ENCODE measurements at places on chromosomes 16 and 17. TPM values are rescaled to one million over a fixed set of nuclear protein-coding genes. Genes with fewer than 3 reads are reported as not detected.

- peak; percentile 63 for DNase-seq
- peaks cover 25% of the 10 kb centered on the region for H3K36me3 ChIP-seq
- no peak overlapping the region for H3K27ac ChIP-seq
- H3K4me3 ChIP-seq: no peak overlapping the region
- peaks cover 15% of the 10 kb centered on the region for H3K27me3 ChIP-seq
These were observed 96.3 kb downstream of the NDEL1 start for GRCh38 chr17:8532021-8532420.

GRCh38 chr17:68482576-68483041 is 25.3 kb upstream of the WIPI1 start:
- H3K4me3 ChIP-seq: no peak overlapping the region
- no peaks in the 10 kb centered on the region for H3K4me1 ChIP-seq
- no peaks in the 10 kb centered on the region for H3K27me3 ChIP-seq
- no peaks in the 10 kb centered on the region for H3K36me3 ChIP-seq

DNA sequence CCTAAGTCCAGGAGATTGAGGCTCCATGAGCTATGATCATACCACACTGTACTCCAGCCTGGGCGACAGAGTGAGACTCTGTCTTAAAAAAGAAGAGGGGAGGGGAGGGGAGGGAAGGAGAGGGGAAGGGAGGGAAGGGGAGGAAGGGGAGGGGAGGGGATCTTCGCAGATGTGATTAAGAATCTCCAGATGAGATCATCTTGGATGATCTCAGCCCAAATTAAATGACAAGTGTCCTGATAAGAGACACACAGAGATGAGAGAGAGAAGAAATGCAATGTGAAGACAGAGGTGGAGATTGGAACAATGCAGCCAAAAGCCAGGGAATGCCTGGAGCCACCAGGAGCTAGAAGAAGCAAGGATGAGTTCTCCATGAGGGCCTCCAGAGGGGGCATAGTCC is 70.1 kb downstream of the EMP2 start:
- no peak for DNase-seq
- peaks cover 16% of the 10 kb centered on the region for H3K4me1 ChIP-seq

- H3K36me3 ChIP-seq: no peaks in the 10 kb centered on the region
- H3K4me1 ChIP-seq: peaks cover 19% of the 10 kb centered on the region
- H3K27me3 ChIP-seq: no peaks in the 10 kb centered on the region
- H3K4me3 ChIP-seq: peak overlapping the region; percentile 93
These were observed 1.0 kb upstream of the RHOT1 start for GRCh38 chr17:32141258-32141657.

GRCh38 chr17:8122422-8122923 is 1.4 kb downstream of the HES7 start:
- no peak overlapping the region for H3K27ac ChIP-seq
- H3K36me3 ChIP-seq: no peaks in the 10 kb centered on the region
- H3K27me3 ChIP-seq: peaks cover 54% of the 10 kb centered on the region
- DNase-seq: no peak
- H3K4me1 ChIP-seq: peaks cover 85% of the 10 kb centered on the region
- H3K4me3 ChIP-seq: peak overlapping the region; percentile 48

- no peaks in the 10 kb centered on the region for H3K36me3 ChIP-seq
- peak; percentile 85 for DNase-seq
- no peak overlapping the region for H3K27ac ChIP-seq
- no peaks in the 10 kb centered on the region for H3K27me3 ChIP-seq
- H3K4me1 ChIP-seq: no peaks in the 10 kb centered on the region
These were observed 48.2 kb upstream of the MEIOC start for GRCh38 chr17:44607836-44608690.

DNA sequence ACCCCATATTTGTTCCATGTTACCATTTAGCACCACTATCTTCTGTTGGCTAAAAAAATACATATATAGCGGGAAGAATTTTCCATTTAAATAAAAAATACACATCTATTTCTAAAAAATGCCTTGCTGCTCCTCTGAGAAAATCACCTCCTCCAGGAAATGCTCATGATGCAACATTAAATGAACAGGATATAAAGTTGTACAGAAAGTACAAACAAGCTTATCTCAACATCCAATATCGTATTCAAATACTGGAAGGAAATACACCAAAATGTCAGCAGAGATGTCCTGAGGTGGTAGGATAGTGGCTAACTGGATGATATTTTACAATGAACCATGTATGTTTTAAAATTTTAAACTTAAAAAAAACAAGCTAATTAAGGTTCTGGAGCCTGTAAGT is 21.3 kb downstream of the GNA13 start:
- H3K27ac ChIP-seq: no peak overlapping the region
- H3K27me3 ChIP-seq: no peaks in the 10 kb centered on the region

DNA sequence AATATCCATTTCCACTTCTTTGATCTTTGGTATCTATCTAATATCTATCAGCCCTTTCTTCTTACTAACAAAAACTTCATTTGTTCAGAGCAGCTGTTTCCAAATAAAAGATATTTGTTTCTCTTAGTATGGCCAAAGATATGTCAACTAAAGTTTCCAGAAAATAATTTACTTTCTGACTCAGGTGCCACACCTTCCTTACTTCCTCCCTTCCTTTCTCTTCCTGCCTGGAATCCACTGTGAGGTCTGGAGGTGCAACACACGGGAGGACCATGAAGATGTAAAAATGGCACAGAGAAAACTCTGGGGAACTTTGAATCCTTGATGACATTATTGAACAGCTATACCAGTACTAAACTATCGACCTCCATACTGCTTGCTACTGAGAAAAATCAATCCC is 14.0 kb downstream of the MED13 start:
- H3K4me3 ChIP-seq: no peak overlapping the region
- H3K36me3 ChIP-seq: peaks cover 80% of the 10 kb centered on the region
- H3K27ac ChIP-seq: no peak overlapping the region
- H3K4me1 ChIP-seq: peaks cover 7% of the 10 kb centered on the region
- no peak for DNase-seq
- H3K27me3 ChIP-seq: no peaks in the 10 kb centered on the region

DNA sequence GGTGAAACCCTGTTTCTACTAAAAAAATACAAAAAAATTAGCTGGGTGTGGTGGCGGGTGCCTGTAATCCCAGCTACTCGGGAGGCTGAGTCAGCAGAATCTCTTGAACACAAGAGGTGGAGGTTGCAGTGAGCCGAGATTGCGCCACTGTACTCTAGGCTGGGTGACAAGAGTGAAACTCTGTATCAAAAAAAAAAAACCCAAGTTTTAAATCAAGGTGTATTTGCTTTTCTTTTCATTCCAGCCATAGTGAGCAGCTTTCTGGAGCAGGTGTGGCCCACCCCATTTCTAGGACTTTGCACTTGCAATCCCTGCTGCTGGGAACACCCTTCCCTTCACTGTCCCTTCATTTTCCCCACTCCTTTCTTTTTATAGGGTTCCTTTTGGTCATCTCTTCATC is 28.8 kb downstream of the TMEM238L start:
- peak overlapping the region; percentile 18 for H3K27ac ChIP-seq
- H3K27me3 ChIP-seq: no peaks in the 10 kb centered on the region
- no peaks in the 10 kb centered on the region for H3K36me3 ChIP-seq
- H3K4me1 ChIP-seq: peaks cover 7% of the 10 kb centered on the region

DNA sequence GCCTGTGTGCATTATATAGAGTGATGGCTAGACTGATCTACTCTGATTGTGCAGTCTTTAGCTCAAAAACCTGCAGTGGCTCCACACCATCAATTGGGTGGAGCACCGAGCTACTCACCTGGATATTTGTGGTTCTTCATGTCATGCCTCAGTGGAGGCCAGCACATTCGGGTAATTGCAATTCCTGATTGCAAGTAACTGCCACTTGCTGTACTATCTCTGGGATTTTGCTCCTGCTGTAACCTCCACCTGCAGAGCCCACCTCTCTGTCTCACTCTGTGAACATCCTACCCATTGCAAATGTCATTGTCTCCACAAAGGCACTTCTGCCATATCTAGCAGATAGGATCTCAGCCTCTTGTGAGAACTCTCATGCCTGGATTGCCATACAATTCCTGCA is 1.7 kb upstream of the CCL1 start:
- no peak overlapping the region for H3K4me3 ChIP-seq
- no peaks in the 10 kb centered on the region for H3K36me3 ChIP-seq
- H3K27ac ChIP-seq: no peak overlapping the region
- no peak for DNase-seq
- H3K4me1 ChIP-seq: no peaks in the 10 kb centered on the region
- no peaks in the 10 kb centered on the region for H3K27me3 ChIP-seq

DNA sequence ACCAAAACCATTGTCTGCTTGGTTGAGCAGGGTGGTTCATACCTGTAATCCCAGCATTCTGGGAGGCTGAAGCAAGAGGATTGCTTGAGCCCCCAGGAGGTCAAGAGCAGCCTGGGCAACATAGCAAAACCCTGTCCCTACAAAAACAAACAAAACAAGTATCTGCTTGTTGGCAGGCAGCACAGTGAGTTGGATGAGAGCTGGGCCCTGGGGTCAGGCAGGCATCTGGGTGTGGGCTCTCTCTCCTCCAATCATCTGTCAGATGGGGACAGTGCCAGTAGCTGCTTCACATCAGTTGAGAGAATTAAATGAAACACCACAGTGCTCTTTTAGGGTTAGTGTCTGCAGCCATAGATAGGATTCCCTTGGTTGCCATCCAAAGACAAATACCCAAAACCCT is 5.8 kb downstream of the ARMC7 start:
- H3K36me3 ChIP-seq: peaks cover 20% of the 10 kb centered on the region
- DNase-seq: no peak
- H3K27ac ChIP-seq: no peak overlapping the region
- H3K4me3 ChIP-seq: no peak overlapping the region
- H3K4me1 ChIP-seq: peaks cover 21% of the 10 kb centered on the region
- no peaks in the 10 kb centered on the region for H3K27me3 ChIP-seq

- DNase-seq: no peak
- H3K4me3 ChIP-seq: no peak overlapping the region
- H3K27me3 ChIP-seq: no peaks in the 10 kb centered on the region
- no peak overlapping the region for H3K27ac ChIP-seq
These were observed 39.8 kb downstream of the ABAT start for GRCh38 chr16:8714174-8714573.

DNA sequence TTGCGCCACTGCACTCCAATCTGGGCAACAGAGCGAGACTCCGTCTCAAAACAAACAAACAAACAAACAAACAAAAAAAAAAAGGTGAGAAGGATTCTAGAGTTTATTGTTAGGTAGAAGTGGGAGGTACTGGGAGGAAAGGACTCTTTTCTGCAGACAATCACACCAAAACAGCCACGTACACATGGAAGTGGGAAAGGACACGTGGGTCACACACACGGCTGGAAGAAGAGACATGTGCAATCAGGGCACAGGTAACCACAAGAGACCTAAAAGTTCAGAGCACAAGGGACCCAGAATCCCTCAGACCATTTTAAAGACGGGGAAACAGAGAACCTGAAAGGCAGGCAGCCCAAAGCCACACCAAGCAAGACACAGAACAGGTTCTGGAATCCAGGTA is 20.5 kb downstream of the XYLT1 start:
- H3K4me3 ChIP-seq: no peak overlapping the region
- peaks cover 4% of the 10 kb centered on the region for H3K36me3 ChIP-seq
- no peaks in the 10 kb centered on the region for H3K27me3 ChIP-seq
- no peak for DNase-seq
- H3K4me1 ChIP-seq: peaks cover 42% of the 10 kb centered on the region

DNA sequence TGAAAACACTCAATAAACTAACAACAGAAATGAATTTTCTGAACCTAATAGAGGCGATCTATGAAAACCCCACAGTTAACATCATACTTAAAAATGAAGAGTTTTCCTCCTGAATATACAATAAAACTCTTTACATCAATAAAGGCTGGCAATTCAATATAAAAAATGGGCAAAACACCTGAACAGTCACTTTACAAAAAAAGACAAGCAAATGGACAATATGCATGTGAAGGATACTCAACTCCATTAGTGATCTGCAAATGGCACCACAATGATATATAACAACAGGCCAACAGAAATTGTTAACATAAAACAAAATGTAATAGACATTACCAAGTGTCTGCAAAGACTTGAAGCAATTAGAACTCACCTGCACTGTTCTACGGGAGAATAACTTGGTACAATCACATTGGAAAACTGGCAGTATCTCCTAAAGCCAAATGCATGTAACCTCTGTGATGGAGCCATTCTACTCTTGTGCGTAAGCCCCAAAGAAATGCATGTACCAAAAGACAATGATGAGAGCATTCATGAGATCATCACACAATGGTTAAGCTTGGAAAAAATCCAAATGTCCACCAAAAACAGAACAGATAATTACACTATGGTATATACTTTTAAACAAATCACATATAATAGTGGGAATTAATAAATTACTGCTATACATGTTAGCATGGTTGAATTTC is 433.4 kb upstream of the MAF start:
- H3K36me3 ChIP-seq: no peaks in the 10 kb centered on the region
- no peak overlapping the region for H3K27ac ChIP-seq
- H3K27me3 ChIP-seq: no peaks in the 10 kb centered on the region
- no peak for DNase-seq

- no peak for DNase-seq
- H3K4me1 ChIP-seq: no peaks in the 10 kb centered on the region
- H3K4me3 ChIP-seq: no peak overlapping the region
- no peak overlapping the region for H3K27ac ChIP-seq
These were observed 38.1 kb upstream of the ABCC12 start for GRCh38 chr16:48193846-48194245.

- peaks cover 10% of the 10 kb centered on the region for H3K4me1 ChIP-seq
- peak; percentile 90 for DNase-seq
- peak overlapping the region; percentile 94 for H3K27ac ChIP-seq
- H3K4me3 ChIP-seq: peak overlapping the region; percentile 99
These were observed 505 bp upstream of the COG1 start for GRCh38 chr17:73192206-73192893.

- DNase-seq: no peak
- H3K27me3 ChIP-seq: no peaks in the 10 kb centered on the region
- H3K27ac ChIP-seq: no peak overlapping the region
- H3K4me1 ChIP-seq: peaks cover 33% of the 10 kb centered on the region
- peaks cover 28% of the 10 kb centered on the region for H3K36me3 ChIP-seq
These were observed 31.1 kb downstream of the TRPV2 start for GRCh38 chr17:16446338-16446983.

- no peak for DNase-seq
- H3K4me3 ChIP-seq: peak overlapping the region; percentile 51
- H3K27me3 ChIP-seq: no peaks in the 10 kb centered on the region
- peaks cover 24% of the 10 kb centered on the region for H3K4me1 ChIP-seq
- no peaks in the 10 kb centered on the region for H3K36me3 ChIP-seq
- H3K27ac ChIP-seq: peak overlapping the region; percentile 77
These were observed 621 bp downstream of the KCNJ2 start for GRCh38 chr17:70169709-70170597.

- H3K36me3 ChIP-seq: no peaks in the 10 kb centered on the region
- H3K4me3 ChIP-seq: no peak overlapping the region
- peaks cover 11% of the 10 kb centered on the region for H3K27me3 ChIP-seq
- no peak overlapping the region for H3K27ac ChIP-seq
These were observed 96.5 kb upstream of the ASIC2 start for GRCh38 chr17:33389504-33390135.

- no peak overlapping the region for H3K27ac ChIP-seq
- H3K4me1 ChIP-seq: peaks cover 100% of the 10 kb centered on the region
- H3K36me3 ChIP-seq: peaks cover 89% of the 10 kb centered on the region
- DNase-seq: no peak
These were observed 16.1 kb downstream of the HSD11B2 start for GRCh38 chr16:67446968-67447507.

Gene CPHXL2
- not detected for total RNA-seq

Gene KRTAP2-2
- total RNA-seq: not detected

Gene KRT15
- 2.6 TPM for total RNA-seq

Gene SLC35G6
- not detected for total RNA-seq

Measured in stomach (tissue), 19 donors.